ENCODE measurements at places on chromosomes 12 and 14.

GRCh38 chr12:92621833-92622232, 81.0 kb upstream of the PLEKHG7 start:
- DNase-seq = no peak

- DNase-seq = no peak
Measured at GRCh38 chr12:113403435-113404415, at the start of gene SDS. Gene SDS, minus strand, starts transcription at chr12:113403887. Its CDS starts 4,179 bp downstream, at chr12:113399708.

GRCh38 chr12:106195621-106196027, 52.2 kb downstream of the CKAP4 start:
- DNase-seq = no peak

DNA sequence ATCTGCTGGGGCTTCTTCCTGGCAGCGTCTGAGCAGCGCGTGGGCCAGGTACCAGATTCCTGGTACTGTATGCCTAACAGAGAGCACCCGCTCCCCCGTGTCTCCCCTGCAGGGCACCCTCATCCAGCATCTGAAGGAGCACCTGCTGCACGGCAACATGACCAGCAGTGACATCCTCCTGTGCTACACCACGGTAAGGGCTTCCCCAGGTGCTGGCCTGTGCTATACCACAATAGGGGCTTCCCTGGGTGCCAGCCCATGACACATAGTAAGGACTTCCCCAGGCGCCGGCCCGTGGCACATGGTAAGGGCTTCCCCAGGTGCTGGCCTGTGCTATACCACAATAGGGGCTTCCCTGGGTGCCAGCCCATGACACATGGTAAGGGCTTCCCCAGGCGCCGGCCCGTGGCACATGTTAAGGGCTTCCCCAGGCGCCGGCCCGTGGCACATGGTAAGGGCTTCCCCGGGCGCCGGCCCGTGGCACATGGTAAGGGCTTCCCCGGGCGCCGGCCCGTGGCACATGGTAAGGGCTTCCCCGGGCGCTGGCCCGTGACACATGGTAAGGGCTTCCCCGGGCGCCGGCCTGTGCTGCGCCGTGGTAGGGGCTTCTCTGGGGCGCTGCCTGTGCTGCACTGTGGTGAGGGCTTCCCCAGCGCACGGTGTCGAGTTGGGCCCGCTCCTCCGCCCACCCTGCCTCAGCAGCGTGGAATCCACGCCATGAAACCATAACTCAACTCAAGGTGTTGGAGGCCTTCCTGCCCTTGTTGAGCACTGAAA, 49.3 kb downstream of the AACS start:
- DNase-seq = no peak

DNA sequence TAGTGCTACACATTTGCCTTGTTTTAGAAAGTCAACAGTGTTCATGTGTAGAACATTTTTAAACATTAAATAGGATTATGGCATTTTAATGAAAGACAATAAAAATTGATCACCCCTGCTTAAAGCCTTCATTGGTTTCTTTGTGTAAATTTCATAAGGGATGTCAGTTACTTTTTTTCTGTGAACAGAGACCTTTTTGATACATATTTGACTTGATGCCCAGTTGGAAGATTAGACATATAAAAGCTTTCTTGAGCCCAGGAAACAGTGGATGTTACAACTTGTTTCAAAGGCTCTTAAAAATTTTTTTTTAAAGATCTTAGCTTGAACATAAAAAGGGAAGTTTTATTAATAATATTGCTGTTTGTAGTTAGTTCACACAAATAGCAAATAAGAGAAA, 168.7 kb upstream of the PDZRN4 start:
- DNase-seq = no peak

DNA sequence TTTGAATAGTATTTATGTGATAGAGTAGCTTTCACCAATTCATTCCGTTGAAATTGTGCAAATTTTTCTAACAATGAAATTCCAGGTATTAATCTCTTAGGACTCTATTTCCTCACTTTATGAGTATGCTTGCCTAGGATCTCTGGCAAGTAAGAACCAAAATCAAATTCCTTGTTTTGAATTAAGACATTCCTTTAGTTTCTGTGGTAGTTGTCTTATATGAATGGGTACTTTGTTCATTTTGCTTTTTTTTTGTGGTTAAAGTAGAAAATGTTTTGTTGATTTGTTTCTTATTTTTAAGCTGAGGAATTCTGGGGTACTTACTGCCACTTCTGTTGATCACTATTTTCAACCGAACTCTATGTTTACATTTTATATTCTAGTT, 59.8 kb downstream of the KITLG start:
- no peak for DNase-seq

GRCh38 chr12:50725011-50725942, 38.6 kb upstream of the ATF1 start:
- DNase-seq = no peak

DNA sequence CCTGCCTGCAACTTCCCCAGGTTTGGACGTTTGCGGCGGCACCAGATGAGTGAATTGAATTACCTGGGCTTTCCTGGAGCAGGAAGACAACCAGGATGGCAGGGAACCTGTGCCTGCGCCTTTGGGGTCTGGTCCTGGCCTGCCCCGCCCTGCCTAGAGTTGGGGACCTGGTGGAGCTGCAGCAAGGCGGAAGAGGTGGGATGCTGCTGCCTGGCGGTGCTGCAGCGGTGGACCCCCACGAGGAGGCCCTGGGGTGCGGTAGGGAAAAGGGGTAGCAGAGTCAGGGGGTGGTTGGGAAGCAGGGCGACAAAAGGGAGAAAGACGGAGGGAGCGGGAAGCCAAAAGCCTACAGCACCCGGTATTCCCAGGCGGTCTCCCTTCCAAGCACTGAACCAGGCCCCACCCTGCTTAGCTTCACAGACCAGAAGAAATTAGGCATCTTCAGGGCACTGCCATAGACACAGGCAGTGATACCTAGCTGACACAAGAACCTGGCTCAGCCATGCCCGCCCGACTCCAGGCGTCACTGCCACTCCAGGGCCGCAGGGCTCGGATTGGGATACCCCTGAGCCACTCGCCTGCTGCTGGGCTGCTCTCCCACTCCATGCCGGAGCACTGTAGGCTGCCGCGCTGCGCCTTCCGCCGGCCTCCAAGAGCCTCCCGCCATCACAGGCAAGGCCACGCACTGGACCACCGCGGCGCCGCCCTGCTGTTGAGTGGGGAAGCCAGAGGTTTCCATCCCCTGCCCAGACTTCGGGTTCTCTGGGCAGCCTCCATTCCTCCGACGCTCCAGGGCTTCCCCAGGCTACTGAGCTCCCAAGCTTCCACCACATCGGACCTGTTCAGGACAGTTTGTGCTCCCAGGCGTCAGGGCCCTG, 155.2 kb upstream of the ALG10B start:
- no peak for DNase-seq

- DNase-seq = no peak
Measured at GRCh38 chr14:21106176-21106497, 5.3 kb downstream of the TMEM253 start.

GRCh38 chr12:128623748-128624147, 200.0 kb downstream of the SLC15A4 start:
- DNase-seq = no peak

GRCh38 chr14:83379436-83379835, 1845.8 kb upstream of the SEL1L start:
- DNase-seq = no peak

DNA sequence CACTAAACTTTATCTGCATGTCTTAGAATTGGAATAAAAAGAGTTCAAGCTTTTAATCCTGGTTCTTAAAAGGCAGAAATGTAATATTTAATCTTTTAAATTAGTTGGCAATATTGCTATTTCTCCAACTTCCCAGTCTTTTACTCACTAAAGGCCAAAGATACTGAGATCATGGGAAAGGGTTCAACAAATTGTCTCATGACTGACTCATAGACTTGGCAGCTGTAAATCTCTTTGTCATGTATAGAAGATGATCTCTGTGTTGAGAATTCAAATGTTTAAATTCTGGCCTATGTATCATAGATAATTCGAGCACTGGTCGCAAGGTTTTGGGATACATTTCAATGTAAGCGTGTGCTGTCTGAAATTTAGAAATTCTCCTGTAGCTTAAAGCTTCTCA, 40.1 kb upstream of the STRAP start:
- no peak for DNase-seq

- DNase-seq = no peak
Measured at GRCh38 chr14:51663783-51664326, 12.1 kb downstream of the FRMD6 start.

DNA sequence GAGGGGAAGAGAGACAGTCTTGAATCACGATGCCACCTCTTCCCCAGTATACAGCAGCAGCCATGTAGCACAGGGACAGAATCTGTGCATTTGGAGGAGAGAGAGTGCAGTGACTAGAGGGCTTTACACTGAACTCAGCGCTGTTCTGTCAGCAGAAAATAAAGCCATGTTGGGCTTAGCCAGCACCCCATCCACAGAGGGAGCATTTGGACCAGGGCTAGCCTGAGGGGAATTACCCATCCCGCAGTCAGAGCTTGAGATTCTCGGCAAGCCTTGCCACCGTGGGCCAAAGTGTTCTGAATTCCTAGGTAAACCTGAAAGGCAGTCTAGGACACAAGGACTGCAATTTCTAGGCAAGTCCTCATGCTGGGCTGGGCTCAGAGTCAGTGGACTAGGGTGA, 120.4 kb upstream of the CNOT2 start:
- DNase-seq = no peak

DNA sequence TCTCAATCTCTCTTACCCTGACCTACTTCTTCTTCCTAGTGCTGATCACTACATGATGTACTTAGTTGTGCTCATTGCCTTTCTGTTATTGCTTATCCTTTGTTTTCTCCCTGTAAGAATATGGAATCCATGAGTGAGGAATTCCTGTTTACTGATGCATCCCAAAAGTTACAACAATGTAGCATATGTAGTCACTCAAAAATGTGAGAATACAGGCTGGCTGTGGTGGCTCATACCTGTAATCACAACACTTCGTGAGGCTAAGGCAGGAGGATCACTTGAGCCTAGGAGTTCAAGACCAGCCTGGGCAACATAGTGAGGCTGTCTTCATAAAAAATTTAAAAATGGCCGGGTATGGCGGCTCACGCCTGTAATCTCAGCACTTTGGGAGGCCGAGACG, 8.0 kb upstream of the WDR20 start:
- DNase-seq = no peak

DNA sequence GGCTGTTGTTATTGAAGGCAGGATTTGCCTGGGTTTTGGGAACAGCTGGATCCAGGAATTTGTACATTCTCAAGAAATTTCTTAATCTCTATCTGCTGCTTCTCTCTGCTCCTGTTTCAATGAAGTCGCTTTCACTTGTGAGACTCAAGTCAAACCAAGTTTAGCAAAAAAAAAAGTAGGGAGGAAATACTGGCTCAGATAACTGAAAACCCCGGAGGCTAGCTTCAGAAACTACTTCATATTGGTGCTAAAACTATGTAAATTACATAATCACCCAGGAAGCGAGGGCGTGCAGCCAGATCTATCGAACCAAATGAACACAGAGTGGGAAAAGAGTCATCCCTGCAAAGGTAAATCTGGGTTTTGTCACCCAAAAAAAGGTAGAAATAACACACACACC, 68.3 kb upstream of the FICD start:
- no peak for DNase-seq

DNA sequence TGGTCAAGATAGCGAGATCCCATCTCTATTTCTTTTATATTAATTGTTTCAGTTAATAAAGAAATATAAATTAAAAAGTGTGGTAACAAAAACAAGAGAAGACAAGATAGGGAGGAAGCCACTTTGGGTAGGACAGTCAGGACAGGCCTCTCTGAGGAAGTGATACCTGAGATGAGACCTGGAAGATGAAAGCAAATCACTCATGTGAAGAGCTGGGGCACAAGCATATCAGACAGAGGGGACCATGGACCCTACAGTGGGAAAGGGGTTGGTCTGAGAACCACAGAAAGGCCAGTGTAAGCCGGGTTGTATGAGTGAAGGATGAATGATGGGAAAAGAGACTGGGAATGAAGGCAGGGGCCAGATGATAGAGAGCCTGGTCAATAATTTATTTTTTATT, 1.8 kb upstream of the MED6 start:
- DNase-seq = no peak

DNA sequence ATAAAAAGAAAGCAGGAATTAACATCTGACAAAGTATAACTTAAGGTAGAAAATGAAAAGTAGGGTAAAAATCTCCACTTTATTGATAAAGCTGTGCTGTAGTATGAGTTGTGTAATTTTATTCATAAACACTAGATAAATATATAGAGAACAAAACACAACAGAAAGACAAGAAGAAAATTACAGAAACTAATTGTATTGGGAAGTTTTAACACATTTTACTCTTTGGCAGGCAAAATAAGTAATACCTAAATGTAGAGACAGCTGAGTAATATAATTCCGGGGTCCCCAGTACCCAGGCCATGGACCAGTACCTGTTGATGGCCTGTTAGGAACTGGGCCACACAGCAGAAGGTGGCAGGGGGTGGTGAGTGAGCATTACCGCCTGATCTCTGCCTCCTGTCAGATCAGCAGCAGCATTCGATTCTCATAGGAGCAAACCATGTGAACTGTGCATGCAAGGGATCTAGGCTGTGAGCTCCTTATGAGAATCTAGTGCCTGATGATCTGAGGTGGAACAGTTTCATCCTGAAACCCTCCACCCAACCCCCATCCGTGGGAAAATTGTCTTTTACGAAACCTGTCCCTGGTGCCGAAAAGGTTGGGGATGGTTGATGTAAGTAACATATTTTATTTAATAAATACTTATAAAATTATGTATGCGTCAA, 84.4 kb upstream of the ETV6 start:
- no peak for DNase-seq

GRCh38 chr12:75959506-75959905, 72.1 kb downstream of the PHLDA1 start:
- DNase-seq = no peak

DNA sequence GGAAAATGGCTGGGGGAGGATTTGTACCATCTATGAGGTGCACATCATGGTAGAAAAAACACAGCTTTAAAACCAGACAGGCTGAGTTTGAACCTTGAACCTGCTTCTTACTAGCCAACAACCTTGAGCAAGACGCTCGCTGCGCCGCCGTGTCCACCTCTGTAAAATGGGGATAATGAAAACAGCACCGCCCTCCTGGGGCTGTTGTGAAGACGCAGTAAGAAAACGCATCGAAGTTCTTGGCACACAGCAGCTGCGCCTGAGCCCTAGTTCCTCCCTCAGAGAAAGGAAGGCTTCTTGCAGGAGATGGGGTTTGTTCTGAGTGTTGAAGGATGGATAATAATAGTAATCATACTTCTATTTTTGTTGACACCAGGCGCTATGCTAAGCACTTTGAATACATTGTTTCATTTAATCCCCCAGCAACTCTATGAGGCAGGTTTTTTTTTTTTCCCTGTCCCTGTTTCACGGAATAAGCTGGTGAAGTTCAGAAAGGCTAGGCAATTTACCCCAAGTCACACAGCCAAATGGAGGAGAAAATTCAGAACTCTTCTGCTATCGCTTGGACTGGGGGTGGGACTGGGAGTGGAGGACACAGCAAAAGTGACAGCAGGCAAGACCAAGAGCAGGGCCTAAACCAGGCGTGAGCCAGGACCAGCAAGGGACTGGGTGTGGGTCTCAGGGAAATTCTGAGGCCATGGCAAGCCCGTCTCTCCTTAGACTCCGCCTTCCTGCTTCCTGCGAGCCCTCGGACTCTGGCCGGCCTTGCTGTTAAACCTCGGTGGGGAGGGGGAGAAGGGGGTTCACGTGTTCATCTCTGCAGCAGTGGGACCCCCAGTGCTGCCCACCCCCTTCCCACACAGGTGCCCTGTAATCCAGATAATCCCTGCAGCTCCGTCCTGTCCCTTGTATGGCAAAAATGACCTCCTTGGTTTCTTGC, 97.5 kb downstream of the LRRC74A start:
- DNase-seq = no peak

All from NCI-H187 treated with DMSO at 0.1 percent for 48 hours (cell line).